ENCODE measurements at places on chromosomes 3 and 15.

- DNase-seq: no peak
Measured at GRCh38 chr3:196159952-196160804, 51.0 kb downstream of the ZDHHC19 start.

- no peak for DNase-seq
Measured at GRCh38 chr3:132399054-132399929, 18.0 kb upstream of the DNAJC13 start.

DNA sequence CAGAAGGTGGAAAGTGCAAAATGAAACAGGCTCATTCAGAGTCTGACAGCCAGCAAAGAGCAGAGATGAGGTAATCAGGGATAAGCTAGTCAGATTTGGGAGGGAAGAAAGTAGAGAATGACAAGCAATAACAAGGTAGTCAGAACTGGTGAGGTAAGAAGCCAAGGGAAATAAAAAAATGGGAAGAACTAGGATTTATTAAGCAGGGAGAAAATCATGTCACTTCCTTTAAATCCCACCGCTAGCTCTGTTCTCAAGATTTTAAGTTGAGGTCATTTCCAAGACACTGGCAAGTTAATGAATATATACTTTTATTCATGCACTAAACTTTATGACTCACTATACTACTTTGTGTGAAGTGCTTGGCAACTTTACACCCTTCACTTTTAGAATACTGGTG is 1106.8 kb downstream of the IGSF11 start:
- DNase-seq: no peak

GRCh38 chr3:123150449-123151215 is 51.1 kb upstream of the SEC22A start:
- DNase-seq: no peak

DNA sequence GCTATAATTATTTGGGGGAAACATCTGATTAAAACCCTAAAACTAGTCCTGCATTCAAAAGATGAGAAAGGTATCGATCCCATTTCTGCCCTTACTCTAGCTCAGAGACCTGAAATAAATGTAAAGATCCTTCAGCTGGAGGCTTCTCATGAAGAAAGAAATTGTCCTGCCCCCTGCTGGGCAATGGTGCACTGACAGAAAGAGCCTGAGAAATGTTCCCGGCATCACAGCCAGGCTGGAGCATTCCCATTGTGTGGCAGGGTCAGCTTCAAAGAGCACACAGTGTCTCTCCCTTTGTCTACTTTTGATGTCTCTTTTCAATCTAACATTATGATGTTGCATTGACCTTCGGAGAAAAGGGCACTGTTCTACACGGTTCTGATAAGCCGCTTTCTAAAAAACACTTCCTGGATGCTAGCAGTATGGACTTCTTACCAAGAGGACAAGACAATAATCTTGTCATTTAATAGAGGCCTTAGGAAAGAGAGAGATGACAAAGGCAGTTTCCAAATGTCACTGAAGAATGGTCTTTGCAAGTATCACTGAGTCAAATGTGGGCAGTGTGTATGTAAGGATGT is 287.5 kb downstream of the MAGI1 start:
- DNase-seq: no peak

GRCh38 chr15:87145696-87146095 is 1066.0 kb downstream of the AGBL1 start:
- DNase-seq: no peak

DNA sequence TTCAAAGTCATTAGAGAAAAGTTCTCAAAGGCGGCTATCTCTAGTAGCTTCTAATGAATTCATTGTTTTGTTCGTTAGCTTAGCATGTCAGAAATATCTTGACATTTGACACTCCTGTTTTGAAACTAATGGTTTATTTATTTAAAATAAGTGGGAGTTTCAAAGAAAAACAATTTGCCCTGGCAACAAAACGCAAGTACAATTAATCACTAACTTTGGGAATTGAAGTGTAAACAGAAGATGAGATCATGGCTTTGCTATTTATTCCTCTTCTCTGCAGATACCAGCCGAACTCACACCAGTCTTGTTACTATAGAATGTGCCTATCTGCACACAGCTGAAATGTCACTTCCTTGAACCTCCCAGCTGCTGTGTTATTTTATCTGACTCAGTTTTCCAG is 27.5 kb downstream of the MASP1 start:
- no peak for DNase-seq

DNA sequence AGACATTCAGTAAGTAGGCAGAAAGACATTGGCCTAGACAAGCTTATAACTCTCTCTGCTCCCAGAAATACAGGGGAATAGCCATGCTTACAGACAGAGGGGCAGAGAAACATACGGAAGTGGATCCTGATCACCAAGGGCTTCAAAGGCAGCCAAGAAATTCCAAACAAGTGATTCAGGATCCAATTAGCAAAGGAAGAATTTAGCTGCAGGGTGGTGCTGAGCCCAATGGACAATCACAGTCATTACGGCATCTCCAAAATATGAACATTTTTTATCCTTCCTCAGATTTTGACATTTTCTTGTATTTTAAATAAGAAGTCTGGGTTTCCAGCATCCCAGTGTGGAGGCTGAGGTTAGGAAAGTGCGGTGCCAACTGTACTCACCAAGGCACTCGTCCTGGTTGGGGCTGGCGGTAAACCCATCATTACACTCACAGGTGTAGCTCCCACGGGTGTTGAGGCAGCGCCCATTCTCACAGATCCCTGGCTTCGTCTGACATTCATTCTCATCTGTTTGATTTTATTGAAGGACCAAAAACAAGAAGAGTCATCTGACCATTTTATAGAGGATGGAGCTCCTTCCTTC is 96.8 kb downstream of the DUT start:
- no peak for DNase-seq

DNA sequence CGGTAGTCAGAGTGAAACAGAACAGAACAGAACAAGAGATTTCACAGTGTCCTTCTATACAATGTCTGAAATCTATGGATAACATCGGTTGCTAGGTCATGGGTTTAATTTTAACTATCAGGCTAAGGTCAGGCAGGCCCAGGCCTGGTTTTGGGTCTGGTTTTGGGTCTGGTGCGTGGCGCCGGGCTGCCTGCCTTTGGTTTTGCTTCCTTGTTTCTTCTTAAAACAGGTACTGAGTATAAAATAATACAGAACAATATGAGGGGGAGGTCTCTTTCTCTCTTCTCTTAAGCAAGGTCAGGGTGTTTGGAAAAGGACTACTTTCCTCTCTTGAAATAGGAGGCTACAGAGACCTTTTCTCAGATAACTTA is 1.4 kb downstream of the AEN start:
- DNase-seq: no peak

- DNase-seq: no peak
Measured at GRCh38 chr15:63240109-63240508, 37.3 kb upstream of the APH1B start.

DNA sequence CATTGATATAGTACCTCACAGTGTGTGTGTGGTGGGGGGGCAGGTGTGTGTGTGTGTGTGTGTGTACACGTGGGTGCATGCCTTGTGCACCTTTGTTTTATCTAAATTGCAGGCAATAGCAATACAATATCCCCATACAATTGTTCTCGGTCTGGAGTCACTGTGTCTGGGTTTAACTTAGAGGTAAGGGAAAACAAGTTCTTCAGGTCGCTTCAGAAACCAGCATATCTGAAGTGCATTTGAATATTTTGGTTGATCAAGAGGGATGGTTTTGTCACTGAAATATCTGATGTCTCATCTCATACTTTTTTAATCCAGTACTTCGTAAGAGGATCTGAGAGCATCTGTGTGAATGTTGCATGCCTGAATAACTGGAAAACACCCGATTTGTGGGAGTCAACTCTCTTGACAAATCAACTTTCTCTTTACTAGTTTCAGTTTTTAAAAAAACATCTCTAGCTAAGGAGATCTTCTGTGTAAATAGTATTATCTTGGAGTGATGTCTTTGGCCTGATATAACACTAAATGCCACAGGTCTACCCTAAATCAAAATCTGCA is 206.8 kb upstream of the NR2F2 start:
- no peak for DNase-seq

DNA sequence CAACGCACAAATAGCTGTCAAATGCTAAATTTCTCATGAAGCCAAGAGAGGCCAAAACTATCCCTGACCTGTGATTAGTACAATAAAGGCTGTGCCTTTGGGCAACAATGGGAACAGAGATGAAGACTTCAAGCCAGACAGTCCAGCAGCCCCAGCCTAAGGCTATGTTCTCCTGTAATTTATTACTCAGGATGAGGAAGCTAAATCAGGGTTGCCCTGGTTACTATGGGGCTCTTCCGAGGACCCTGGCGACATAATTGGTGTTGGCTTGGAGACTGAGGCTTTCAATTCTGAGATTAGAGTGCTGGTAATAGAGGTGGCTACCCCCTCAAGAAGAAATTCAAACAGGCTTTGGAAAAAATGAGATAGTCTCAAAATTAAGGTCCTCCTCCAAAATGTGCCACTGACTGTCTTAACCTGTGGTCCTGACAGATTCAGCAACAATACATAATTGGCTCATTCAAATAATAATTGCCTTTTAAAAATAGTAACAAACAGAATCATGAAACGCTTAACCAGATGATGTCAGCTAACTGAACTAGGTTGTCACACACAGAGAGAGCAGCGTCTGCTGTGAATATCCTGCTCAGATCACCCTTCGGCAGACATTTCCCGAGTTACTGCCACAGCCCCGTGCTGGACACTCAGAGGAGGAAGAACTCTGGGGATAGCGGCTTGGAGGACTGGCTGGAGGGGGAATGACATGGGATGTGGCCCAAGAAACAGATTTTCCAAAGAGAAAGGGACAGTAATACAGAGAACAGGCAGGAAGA is 43.0 kb downstream of the NSMCE3 start:
- no peak for DNase-seq

GRCh38 chr3:129605203-129605921 is 1.1 kb downstream of the PLXND1 start:
- no peak for DNase-seq

DNA sequence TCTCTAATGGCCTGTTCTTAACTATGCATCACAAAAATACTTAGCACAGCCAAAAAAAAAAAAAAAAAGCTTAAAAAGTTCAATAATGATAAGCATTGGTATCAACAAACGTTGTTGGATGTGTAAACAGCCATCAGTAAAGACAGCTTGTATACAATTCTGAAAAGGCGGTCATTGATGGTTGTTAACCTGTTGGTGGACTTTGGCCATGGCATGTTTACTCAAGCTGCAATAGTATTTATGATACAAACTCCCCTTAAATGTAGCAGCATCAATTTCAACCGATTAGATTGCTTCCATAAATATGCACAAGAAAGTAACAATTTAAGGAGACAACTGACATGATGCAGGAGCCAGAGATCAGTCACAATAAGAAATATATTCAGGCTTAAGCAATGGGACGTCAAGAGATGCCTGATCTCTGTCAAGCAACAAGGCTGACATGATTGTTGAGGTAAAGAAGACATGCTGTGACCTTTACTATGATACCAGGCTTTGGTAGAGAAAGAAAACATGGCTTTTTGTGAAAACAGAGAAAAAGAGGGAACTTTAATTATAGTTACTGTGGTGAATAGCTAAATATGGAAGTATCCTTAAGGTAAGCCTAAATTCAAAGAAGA is 14.2 kb upstream of the SLC7A14 start:
- DNase-seq: no peak

DNA sequence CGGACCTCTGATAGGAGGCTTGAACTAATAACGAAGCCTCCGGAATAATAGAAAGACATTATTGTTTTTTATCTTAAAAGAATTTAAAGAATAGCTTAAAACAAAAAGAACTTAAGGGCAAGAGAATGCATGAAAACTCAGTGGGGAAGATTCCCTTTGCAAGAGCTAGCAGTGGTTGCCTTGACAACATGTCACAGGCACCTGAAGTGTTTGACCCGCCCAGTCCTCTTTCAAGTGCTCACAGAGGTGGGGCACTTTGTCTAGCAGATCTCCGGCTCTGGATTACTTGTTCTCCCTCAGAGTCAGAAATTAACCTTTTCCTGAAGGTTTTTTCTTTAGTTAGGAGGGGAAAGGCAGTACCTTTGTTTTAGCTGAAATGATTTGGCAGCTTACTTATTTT is 37.8 kb downstream of the LARS2 start:
- no peak for DNase-seq

DNA sequence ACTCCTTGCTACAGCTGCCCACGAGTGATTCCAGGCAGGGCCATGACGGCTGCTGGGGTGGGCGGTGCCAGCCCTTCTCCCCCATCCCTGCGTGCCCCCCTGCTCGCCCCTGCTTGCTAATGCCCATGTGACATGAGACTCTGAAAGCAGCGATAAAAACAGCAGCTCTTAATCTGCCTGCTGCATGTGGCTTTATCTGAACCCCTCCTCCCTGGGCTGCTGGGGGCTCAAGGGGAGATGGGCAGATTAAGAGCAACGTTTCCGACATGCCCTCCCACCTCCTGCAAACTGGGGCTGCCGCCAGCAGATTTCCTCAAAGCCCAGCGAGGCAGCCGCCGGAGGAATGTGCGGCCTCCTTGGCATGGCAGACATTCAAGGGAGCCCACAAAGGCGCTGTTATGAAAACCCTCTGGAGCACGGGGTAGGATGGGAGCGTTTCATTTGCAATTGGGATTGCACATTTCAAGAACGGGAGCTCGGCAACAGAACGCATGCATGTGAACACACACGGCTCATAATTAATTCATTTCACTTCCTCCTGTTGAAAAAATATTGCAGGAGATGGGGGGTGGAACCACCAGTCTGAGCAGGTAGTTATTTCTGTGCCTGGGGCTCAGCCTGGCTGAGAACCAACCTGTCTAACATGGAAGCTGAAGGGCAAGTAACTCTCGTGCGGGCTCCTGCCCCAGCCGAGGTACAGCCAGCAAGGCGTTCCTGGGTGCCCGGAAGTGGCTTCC is 504.2 kb upstream of the PROK2 start:
- DNase-seq: no peak

DNA sequence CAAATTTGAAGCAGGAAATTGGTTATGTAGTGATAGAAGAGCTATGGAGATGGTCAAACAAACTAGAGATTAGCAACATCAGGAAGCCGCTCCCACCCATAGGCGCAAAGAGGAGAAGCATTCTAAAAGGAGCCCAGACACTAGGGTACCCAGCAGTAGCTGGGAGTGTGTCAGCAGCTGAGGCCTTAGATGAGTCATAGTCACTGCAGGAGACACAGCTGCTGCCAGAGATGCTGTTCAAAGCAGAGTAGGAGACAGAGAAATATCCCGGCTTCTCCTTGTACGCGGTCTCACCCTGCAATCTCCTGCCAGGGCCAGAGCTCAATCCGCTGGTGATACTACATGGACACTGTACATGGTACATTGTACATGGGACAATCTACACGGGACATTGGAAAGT is 61.9 kb downstream of the VGLL3 start:
- no peak for DNase-seq

DNA sequence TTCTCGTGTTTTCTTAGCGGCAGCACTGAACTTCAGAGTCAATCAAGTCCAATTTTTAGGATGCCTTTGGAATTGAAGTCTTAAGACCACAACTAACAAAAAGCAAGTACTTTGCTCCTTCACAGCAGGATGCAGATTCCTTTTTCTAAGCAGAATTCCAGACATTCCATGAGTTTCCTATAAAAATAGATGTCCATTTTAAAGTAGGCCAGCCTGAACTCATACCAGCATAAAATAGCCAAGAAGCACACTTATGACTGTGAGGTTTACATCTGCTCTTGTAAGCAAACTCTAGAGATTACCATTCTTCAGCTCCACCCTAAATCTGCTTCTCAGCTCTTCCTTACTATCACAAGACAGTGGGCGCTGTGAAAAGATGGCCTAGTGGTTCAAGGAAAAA is 85.8 kb downstream of the THBS1 start:
- DNase-seq: no peak
